ENCODE measurements at places on chromosomes 5 and 9. TPM values are rescaled to one million over a fixed set of nuclear protein-coding genes. Genes with fewer than 3 reads are reported as not detected.

- no peak for DNase-seq
Measured at GRCh38 chr5:75716715-75717081, 539 bp downstream of the POC5 start.

DNA sequence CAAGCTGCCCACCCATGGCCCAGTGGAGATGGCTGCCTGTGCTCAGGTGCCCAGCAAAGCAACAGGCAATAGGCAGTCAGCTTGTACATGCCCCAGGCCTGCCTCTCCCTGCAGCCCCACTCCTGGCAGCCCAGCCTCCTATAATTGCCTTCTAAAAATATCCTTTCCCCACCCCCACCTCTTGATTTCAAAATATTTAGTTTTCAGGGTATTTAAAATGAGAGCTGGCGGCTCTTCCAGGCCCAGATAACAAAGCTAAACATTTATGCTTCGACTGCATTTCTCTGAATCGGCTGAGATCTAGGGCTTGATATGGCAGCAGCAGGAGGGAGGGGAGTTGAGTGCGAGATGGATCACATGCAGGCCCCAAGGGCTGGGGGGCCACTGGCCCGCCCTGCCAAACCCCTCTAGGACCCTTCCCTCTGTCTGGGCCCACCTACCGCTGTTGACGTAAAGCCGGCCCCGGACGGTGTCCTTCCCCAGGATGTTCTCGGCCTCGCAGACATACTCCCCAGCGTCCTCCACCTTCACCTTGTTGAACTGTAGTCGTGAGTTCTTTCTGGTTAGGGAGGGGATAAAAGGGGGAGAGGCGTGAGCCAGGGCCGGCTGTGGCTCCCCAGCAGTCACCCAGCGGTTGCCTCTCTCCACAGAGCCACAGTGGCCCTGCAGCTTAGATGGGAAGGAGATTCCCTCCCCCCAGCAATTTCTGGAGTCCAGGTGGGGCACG is 85.0 kb downstream of the PSD2 start:
- no peak for DNase-seq

DNA sequence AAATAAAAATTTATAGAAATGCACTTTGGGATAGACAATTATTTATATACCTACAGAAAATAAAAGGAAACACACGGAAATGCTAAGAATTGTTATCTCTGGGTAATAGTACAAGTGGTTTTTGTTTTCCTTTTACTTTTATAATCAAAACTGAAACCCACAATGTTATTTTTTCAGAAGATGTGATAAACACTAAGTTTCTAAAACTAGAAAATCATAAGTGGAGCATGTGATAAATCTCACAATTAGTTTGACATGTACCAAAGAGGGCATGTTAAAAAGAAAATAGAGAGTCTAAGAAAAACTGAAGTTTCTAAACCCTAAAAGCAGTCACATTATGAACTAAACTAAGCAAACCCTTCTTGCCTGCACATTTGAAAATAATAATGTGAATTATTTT is 61.1 kb downstream of the OXCT1 start:
- DNase-seq: no peak

DNA sequence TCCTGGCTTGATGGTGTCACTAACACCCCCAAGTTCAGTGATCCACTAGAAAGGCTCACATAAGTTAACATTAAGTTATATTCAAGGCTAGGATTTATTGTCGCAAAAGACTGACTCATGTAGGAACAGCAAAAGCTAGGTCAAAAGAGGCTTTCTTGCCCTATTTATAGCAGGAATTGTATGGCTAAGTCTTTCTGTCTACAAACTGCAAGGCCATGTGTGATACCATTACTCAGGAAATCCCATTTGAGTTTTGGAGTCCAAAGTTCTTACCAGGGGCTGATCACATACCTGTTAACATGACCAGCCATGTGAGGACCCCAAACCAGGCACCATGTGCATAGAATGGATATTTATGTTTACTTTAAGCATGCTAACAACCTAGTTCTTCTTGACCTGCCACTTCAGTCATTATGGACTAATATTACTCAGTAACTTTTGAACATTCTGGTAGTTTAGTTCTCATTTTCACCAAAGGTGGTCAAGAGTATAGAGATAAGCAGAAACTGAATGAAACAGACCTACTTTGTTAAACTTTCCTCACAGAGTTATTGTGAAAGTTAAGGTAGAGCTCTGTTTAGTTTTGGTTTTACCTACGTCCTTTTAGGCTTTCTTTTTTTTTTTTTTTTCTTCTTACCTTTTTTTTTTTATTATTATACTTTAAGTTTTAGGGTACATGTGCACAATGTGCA is 281.1 kb downstream of the FER start:
- no peak for DNase-seq

Gene FBLL1
- total RNA-seq: not detected

DNA sequence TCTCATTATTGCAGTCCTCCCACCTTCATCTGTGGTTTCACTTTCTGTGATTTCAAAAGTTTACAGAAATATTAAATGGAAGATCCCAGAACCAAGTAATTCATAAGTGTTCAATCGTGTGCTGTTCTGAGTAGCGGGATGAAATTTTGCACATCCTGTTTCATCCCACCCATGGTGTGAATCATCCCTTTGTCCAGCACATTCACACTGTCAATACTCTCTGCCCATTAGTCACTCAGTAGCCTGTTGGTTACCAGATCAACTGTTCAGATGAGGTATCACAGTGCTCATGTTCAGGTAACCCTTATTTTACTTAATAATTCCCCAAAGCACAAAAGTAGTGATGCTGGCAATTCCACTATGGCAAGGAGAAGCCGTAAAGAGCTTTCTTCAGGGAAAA is 26.8 kb downstream of the FAM81B start:
- no peak for DNase-seq

Gene FAM169A
- total RNA-seq: 11.1 TPM
